ENCODE measurements at places on chromosomes 6 and 20.
A peak's percentile ranks its signal among the peaks of the same experiment; 100 is the strongest.

DNA sequence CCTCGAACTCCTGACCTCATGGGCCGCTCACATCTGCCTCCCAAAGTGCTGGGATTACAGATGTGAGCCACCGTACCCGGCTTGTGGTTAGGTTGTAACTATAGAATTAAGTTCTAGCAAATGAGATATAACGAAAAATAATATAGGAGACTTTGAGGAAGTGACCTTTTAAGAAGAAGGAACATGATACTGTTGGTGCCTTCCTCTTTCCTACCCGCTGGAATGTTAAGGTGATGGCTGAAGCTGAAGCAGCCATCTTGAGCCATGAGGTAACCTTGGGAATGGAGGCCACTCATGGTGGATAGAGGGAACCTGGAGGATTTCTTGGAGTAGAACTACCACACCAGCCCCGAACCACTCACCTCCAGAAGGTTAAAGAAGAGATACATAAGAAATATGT, 48.1 kb upstream of the MDGA1 start:
- DNase-seq, result no peak

- DNase-seq, result no peak
Measured at GRCh38 chr6:22036275-22036674, 260.6 kb downstream of the PRL start.

DNA sequence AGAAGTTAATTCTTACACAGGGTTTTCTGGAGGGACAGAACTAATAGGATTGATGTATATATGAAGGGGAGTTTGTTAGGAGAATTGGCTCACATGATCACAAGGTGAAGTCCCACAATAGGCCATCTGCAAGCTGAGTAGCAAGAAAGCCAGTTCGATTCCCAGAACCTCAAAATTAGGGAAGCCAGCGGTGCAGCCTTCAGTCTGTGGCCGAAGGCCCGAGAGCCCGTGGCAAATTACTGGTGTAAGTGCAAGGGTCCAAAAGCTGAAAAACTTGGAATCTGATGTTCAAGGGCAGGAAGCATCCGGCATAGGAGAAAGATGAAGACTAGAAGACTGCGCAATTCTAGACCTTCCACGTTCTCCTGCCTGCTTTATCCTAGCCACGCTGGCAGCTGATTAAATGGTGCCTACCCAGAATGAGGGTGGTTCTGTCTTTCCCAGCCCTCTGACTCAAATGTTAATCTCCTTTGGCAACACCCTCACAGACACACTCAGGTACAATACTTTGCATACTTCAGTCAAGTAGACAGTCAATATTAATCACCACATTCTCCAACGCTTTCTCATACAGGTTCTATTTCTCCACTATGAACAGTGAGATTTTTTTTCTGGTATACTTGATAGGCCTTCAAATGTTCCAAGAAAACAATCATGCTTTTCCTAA, 357.0 kb downstream of the LAMA2 start:
- DNase-seq, result no peak

DNA sequence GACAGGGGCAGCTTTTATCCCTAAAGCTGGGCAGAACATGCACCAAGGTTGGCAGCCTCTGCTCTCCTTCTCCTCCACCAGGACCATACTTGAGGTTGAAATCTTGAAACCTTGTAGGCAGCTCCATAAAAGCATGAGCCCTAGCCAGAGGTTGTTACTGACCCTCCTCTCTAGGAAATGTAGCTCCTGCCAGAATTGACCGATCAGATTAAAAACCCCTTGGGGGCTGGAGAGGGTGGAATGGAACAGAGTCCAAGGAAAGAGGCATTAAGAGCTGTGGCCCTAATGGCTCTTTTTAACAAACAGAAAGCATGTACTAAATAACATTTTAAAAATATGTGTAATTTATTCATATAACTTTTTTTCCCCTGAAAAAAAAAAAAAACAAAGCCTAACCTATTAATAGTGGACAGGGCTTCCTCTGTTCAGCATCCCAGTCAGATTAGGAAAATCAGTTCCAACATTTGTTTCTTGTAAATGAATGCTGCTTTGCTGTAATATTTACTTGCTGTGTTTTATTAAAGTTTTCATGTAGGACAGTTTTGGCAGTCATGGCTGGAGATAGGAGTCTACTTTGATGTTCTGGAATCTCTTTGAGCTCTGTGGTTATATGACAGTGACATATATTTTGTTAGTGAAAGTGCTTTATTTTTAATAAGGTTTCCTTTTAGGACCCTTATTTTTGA, 41.3 kb downstream of the MTHFD1L start:
- no peak for DNase-seq

- DNase-seq, result no peak
Measured at GRCh38 chr6:158170656-158171081, 2.5 kb downstream of the GTF2H5 start.

GRCh38 chr6:158868890-158869825, 50.0 kb upstream of the EZR start:
- peak; percentile 51 for DNase-seq

All from HFF-Myc (cell line).